ENCODE measurements at places on chromosomes 2 and 18. TPM values are rescaled to one million over a fixed set of nuclear protein-coding genes. Genes with fewer than 3 reads are reported as not detected.
A peak's percentile ranks its signal among the peaks of the same experiment; 100 is the strongest.

DNA sequence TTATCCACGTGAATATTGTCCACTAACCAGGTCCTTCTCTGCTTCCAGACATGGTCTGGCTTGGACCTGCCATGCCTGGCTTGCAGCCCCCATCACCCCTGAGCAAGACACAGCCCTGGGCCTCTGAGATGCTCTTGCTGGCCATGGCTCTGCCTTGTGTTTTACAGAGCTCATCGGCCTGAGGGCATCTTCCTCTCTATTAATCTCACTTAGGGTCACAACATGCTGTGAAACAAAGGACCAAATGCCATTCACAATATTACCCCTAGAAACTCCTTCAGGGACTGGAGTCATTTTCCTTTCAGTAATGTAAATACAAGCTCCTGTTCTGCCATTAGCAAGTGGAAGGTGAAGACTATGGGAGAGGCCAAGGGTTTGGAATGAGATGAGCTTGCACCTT is 6.8 kb upstream of the TPO start:
- DNase-seq = no peak

DNA sequence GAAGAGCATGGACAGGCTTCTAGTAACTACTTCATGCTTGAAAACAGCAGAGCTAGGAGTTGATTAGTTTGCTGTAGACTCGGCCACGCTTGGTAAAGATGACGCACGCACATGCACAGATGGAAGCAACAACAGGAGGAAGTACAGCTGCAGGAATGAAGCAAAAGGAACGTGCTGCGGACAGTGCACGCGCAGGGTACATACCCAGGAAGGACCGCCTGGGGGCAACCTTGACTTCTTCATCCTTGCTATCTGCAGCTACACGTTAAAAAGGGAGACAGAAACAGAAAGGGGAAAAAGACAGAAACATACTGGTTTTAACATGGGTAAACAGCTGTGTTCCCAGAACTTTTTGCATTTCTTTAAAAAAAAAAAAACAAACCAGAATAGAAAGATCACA is 17.7 kb downstream of the SLC66A2 start:
- DNase-seq = no peak

DNA sequence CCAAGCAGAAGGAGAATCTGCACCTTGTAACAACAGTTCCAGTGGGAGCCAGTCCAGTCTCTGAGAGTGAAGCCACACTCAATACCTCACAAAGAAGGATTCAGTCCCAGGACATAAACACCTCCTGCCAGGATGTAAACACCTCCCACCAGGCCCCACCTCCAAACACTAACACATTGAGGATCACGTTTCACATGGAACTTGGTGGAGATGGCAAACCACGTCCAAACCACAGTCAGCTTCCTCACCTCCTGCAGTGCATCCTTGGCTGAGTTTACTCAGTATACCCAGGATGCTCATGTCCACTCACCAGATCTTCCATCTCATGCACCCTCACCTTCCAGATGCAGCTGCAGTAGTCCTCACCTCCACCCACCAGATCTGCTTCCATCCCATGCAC is 37.8 kb upstream of the TMEM18 start:
- no peak for DNase-seq

GRCh38 chr2:67825476-67825875 is 237.3 kb downstream of the C1D start:
- no peak for DNase-seq

- no peak for DNase-seq
Measured at GRCh38 chr2:189530965-189531637, 49.5 kb downstream of the SLC40A1 start.

DNA sequence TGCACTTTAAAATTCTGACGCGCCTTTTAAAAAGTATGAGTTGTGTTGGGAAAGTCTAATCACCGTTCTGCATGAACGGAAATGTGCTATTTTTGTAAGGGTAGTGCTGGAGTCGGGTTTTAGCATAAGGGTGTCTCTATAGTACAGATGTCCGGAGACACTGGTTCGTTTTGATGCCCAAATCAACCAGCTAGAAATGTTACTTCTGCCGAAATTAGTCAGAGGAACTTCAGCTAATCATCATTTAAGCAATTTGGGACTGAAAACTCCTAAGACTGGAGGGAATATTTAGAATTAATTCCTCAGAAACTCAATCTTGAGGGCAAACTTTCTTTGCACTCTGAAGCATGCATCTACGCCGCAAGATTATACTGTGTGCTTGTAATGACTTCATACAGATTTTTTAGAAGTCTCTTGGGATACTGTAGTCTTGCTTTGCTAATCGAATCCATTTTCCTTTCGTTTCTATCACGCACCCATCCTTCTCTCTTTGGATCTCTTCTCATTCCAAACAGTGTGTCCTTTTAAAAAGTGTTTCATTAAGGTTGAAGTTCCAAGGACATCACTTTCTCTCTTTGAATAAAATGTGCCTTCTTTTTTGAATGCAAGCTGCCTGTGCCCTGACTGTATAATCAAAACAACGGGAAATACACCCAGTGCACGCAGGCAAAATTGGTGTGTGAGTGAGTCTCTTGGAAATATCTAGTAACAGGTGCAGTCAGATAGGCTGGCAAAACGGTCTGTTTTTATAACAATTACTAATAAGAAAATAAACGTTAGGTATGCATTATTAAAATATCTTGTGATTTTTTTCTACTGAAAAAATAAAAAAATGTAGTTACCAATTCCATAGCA is 270.9 kb upstream of the TCF4 start:
- DNase-seq = no peak

- DNase-seq = no peak
Measured at GRCh38 chr18:80234398-80234797, 12.9 kb downstream of the PARD6G start.

GRCh38 chr18:77069931-77070330 is 62.7 kb downstream of the MBP start:
- DNase-seq = no peak

ACMSD gene
- total RNA-seq = not detected

DNA sequence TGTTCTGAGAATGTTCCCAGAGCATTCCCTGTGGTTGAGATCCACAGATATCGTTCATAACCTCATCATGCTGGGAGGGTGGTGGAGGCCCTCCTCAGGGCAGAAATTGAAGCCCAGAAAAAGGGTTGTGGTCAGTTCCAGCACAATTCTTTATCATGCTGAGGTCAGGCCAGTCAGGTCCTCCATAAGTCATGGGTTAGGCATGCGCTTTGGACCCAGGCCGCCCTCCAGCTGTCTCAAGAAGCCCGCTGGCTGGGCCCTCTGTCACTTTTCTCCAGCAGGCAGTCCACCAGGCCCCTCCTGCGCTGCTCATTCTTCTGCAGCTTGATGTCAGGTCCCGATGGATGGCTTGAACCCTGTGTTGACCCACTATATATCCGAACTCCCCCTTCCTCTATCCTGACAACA is 151.1 kb upstream of the NT5C1B start:
- DNase-seq = no peak

TUBA3E gene
- not detected for total RNA-seq

GRCh38 chr2:72278046-72278445 is 130.4 kb upstream of the CYP26B1 start:
- no peak for DNase-seq

DNA sequence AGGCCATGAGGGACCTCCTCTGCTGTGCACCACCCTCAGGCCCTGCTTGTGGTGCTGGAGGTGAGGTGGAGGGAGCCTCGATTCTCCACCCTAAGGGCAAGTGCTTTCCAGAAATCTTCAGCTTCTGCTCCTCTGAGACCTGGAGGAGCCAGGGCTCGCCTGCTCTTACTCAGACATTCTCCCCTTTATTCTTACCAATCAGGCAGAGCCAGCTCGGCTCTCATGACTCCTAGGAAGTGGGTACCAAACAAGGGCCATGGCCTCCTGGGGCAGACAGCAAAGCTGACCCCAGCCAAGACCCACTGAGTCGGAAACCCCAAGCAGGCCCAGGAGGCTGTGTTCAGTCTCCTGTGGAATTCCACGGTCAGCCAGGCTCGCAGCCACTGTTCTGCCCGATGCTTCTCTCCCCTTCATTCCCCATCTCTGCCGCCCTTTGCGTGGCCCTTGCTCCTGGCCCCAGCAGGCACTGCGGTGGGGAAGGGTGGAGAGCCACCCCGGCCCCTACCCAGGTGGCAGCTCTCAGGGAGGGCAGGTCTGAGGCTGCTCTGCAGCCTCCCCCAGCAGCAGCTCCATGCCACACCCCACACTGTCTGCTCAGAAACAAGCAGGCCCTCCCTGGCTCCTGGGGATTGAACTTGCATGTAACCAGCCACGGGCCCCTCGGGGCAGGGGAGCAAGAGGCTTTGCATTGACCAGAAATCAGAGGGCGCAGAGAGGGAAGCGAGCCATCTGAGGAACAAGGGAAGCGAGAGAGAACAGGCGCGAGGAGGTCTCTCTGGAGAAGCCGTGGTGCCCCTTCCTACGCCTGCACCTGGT is 24.0 kb downstream of the HS1BP3 start:
- peak; percentile 39 for DNase-seq

Data from Peyer's patch (tissue), 4 donors.